ENCODE measurements at places on chromosomes 3 and 15.

DNA sequence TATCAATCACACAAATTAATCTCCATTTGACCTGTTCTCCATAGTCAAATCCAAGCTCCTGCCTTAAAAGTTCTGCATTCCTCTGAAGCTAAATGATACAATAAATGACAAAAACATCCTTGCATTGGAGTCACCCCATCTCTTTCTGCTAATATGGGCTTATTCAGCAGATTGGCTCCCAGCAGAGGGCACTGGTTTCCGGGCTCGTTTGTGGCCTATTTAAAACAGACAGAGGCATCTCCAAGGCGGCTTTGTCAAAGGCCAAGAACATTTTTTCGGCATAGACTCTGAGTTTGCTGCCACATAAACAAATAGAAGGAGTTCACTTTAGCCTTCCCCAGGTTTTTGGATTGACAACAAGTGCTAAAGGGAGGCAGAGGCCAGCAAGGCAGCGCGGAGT lies 204.4 kb upstream of the RASGRP1 start:
- H3K4me1 ChIP-seq = no peaks in the 10 kb centered on the region
- H3K27me3 ChIP-seq = peaks cover 18% of the 10 kb centered on the region
- H3K36me3 ChIP-seq = peaks cover 2% of the 10 kb centered on the region
- H3K4me3 ChIP-seq = no peak overlapping the region
- H3K27ac ChIP-seq = no peak overlapping the region

GRCh38 chr15:62486041-62486440 lies 321.0 kb upstream of the C2CD4B start:
- peaks cover 72% of the 10 kb centered on the region for H3K27me3 ChIP-seq
- no peaks in the 10 kb centered on the region for H3K4me1 ChIP-seq
- no peak for DNase-seq
- no peak overlapping the region for H3K4me3 ChIP-seq

DNA sequence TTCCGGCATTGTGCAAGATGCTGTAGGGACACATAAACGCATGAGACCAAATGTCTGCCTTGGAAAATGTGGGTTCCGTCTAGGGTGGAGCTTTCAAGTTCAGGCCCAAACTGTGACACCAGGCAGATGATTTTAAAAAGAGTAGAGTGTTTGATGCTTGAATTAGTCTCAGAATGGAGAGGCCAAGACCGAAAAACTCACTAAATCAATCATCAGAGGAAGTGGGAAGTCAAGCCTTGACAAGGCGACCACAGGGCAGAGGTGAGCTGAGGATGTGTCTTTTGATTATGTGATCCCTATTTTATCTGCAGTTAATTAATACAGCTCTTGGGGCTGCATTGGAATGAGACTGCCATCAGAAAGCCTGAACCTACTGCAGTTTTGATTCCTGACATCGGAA lies 275.4 kb downstream of the ABHD5 start:
- DNase-seq = no peak
- no peak overlapping the region for H3K27ac ChIP-seq
- H3K36me3 ChIP-seq = no peaks in the 10 kb centered on the region
- H3K4me1 ChIP-seq = no peaks in the 10 kb centered on the region

- no peaks in the 10 kb centered on the region for H3K4me1 ChIP-seq
- no peak overlapping the region for H3K27ac ChIP-seq
- peaks cover 52% of the 10 kb centered on the region for H3K27me3 ChIP-seq
- no peak overlapping the region for H3K4me3 ChIP-seq
- DNase-seq = no peak
These were observed 7.2 kb upstream of the FAM174B start for GRCh38 chr15:92662762-92663161.

- H3K27me3 ChIP-seq = no peaks in the 10 kb centered on the region
- no peak overlapping the region for H3K27ac ChIP-seq
- H3K4me3 ChIP-seq = no peak overlapping the region
- DNase-seq = no peak
These were observed 249.8 kb downstream of the ALCAM start for GRCh38 chr3:105616374-105617121.

DNA sequence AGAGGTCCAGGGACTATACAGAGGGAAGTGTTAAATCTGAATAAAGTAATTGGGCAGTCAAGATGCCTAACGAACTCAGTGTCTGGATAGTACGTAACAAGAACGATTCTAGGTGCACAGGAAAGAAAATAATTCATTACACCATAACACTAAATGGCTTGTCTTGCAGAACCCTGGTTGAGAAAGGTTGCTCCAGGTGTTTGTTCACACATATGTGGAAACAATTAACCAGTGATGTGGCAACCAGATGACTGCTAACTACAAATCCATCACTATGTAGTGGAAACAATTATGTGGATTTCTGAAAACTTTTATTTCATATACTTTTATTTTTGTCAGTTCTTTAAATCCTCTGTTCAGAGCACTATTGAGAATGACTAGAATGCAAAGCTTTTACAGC lies 10.4 kb upstream of the HDC start:
- no peak overlapping the region for H3K27ac ChIP-seq
- no peak overlapping the region for H3K4me3 ChIP-seq
- peaks cover 3% of the 10 kb centered on the region for H3K36me3 ChIP-seq
- H3K27me3 ChIP-seq = no peaks in the 10 kb centered on the region
- DNase-seq = no peak

DNA sequence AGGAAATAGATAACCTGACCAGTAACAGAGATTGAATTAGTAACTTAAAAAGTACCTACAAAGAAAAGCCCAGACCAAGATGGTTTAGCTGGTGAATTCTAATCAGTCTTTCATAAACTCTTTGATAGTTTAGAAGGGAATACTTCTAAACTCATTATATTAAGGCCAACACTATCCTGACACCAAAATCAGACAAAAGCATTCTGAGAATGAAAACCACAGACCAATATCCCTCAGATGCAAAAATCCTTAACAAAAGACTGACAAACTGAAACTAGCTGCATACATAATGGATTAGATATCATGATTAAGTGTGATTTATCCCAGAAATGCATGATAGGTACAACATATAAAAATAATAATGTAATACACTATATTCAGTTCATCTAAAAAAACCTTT lies 115.6 kb downstream of the RFX7 start:
- no peak overlapping the region for H3K27ac ChIP-seq
- H3K36me3 ChIP-seq = peaks cover 10% of the 10 kb centered on the region
- H3K4me1 ChIP-seq = peaks cover 5% of the 10 kb centered on the region
- no peak overlapping the region for H3K4me3 ChIP-seq

DNA sequence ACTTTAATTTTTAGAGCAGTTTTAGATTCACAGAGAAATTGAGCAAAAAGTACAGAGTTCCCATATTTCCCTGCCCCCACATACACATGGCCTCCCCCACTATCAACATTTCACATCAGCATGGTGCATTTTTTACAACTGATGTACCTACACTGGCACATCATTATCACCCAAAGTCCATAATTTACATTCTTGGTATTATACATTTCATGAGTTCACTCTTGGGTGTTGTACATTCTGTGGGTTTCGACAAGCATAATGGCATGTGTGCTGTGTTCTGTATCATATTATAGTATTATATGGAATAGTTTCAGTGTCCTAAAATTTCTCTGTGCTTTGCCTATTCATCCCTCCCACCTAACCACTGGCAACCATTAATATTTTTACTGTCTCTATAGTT lies 419.8 kb upstream of the THBS1 start:
- no peaks in the 10 kb centered on the region for H3K4me1 ChIP-seq
- H3K4me3 ChIP-seq = no peak overlapping the region
- DNase-seq = no peak
- H3K27me3 ChIP-seq = peaks cover 67% of the 10 kb centered on the region

DNA sequence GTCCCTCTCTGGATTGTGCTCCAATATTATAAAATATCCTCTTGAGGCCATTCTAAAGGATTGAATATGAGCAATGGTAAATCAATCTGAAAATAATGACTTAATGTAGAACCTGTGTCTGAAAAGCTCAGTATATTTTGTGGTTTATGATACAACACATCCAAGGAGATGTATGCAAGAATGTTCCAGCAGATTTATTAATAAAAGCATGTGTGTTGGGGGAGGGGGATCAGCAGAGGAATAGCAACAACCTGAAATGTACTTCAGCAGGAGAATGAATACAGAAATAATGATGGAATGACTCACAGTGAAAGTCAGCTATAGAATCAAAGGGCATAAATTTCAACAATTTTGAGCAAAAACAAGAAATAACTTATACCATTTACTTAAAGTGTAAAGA lies 56.7 kb upstream of the NUDT16 start:
- no peaks in the 10 kb centered on the region for H3K36me3 ChIP-seq
- no peak overlapping the region for H3K4me3 ChIP-seq
- H3K27ac ChIP-seq = no peak overlapping the region
- DNase-seq = no peak

GRCh38 chr3:41073190-41073589 lies 126.1 kb upstream of the CTNNB1 start:
- H3K36me3 ChIP-seq = no peaks in the 10 kb centered on the region
- no peaks in the 10 kb centered on the region for H3K4me1 ChIP-seq
- DNase-seq = no peak
- no peak overlapping the region for H3K27ac ChIP-seq
- H3K4me3 ChIP-seq = no peak overlapping the region

- peaks cover 6% of the 10 kb centered on the region for H3K4me1 ChIP-seq
- no peak overlapping the region for H3K4me3 ChIP-seq
- no peak overlapping the region for H3K27ac ChIP-seq
- H3K36me3 ChIP-seq = no peaks in the 10 kb centered on the region
These were observed 90.6 kb upstream of the RNF7 start for GRCh38 chr3:141647562-141647915.

GRCh38 chr15:31843426-31844055 lies 186.8 kb upstream of the CHRNA7 start:
- H3K27ac ChIP-seq = no peak overlapping the region
- H3K27me3 ChIP-seq = peaks cover 54% of the 10 kb centered on the region
- no peak overlapping the region for H3K4me3 ChIP-seq
- no peaks in the 10 kb centered on the region for H3K4me1 ChIP-seq
- no peaks in the 10 kb centered on the region for H3K36me3 ChIP-seq
- DNase-seq = no peak

DNA sequence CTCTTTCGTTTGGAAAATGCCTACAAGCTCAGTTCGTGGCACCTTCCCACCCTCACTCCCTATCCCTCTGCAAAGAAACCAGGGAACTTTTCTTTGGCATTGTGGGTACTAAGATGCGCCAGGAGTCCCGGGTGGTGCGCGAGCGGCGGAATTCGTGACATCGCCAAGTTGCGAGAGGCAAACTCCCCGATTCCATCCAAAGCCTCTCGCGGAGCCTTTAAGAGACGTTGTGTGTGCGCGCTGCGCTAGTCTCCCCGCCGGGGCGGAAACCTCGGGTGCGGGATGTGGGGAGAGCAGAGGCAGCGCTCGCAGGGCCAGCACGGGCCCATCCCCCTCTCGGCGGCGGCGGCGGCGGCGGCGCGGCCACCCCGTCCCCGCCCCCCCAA lies 443 bp upstream of the NR2F2 start:
- H3K36me3 ChIP-seq = peaks cover 13% of the 10 kb centered on the region
- no peak overlapping the region for H3K27ac ChIP-seq
- H3K27me3 ChIP-seq = peaks cover 97% of the 10 kb centered on the region
- H3K4me3 ChIP-seq = peak overlapping the region; percentile 80
- peaks cover 22% of the 10 kb centered on the region for H3K4me1 ChIP-seq
- DNase-seq = no peak

DNA sequence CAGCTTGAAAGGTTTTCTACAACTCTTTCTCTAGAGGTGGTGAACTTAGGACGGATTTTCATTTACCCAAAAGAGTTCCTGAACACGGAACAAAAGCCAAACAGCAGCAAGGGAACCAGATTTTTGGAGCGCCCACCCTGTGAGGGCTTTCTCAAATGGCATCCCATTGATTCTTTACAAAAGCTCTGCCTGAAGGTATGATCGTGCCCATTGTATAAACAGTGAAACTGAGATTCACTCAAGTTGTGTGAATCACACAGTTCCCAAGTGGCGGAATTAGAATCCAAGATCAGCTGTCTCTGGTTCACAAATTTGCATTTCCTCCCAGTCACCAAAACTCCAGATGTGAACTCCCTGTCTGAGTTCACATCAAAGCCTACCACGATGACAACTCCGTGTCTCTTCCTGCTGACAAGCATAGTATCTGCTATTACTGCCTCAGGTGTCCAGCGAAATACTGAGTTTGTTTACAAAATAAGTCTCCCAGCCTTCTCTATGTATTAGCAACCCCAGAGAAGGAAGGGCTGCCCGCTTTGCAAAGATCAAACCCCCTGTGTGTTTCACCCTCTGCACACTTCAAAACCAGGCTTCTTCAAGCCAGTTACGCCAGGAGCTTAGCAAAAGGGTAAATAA lies 235.9 kb upstream of the ST8SIA2 start:
- H3K27me3 ChIP-seq = no peaks in the 10 kb centered on the region
- H3K36me3 ChIP-seq = peaks cover 9% of the 10 kb centered on the region
- peak overlapping the region; percentile 5 for H3K27ac ChIP-seq
- no peak for DNase-seq
- H3K4me3 ChIP-seq = no peak overlapping the region

DNA sequence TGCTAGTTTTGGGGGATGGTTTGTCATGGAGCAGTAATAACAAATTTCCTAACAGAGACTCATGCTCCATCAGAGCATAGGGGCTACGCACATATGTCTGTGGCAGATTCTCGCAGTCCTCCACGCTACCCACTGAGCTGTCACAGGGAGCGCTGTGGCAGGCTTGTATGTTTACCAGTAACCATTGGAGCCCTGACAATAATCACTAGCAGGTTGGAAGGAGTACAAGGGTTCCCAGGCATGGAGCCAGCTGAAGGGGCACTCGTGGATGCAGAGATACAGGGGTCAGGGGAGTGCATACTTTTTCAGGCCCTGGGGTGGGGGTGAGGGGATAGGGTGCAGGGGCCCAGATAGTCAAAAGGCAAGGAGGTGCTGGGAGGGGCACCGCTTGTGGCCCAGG lies 7.9 kb upstream of the GP9 start:
- DNase-seq = no peak
- H3K4me1 ChIP-seq = peaks cover 7% of the 10 kb centered on the region
- H3K27ac ChIP-seq = no peak overlapping the region
- H3K36me3 ChIP-seq = peaks cover 2% of the 10 kb centered on the region

DNA sequence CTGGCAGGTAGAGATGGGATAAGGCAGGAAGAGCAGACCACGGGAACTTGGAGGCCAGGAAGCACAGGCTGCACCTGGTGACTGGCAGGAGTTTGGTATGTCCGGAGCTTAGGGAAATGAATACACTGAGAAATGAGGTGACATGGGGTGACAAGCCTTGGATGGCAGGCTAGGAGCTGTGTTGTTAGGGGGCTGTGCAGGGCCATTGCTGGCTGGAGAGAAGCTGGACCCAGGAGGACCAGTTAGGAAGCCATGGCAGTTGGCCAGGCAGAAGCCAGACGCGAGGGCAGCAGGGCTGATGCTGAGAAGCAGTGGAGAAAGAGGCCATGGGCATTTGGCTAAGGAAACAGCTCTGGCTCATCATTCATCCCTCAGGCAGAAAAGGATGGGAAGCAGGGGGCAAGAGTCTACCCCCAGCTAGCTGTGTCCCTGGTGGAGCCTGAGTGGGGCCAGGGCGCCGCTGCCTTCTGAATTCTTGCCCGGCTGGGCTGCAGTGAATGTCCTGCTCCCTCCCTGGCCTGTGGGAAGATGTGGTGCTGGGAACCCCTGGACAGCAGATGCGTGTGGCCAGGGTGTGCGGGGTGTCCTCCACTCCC lies 255.8 kb downstream of the FAM43A start:
- DNase-seq = no peak
- H3K36me3 ChIP-seq = peaks cover 3% of the 10 kb centered on the region
- peaks cover 5% of the 10 kb centered on the region for H3K4me1 ChIP-seq
- H3K4me3 ChIP-seq = no peak overlapping the region

GRCh38 chr3:40044487-40044886 lies 235.1 kb downstream of the MYRIP start:
- no peaks in the 10 kb centered on the region for H3K36me3 ChIP-seq
- no peak overlapping the region for H3K4me3 ChIP-seq
- H3K27me3 ChIP-seq = no peaks in the 10 kb centered on the region
